Left ventricle myocardium inferior (tissue), 1 donor: ENCODE measurements at places on chromosomes 2 and 18. TPM values are rescaled to one million over a fixed set of nuclear protein-coding genes. Genes with fewer than 3 reads are reported as not detected.
A peak's percentile ranks its signal among the peaks of the same experiment; 100 is the strongest.

RASGRP3 gene
- 69.2 TPM for total RNA-seq

IL18RAP gene
- 0.30 TPM for total RNA-seq

ACTR2 gene
- 100.0 TPM for total RNA-seq

LIPG gene
- not detected for total RNA-seq

CFAP221 gene
- total RNA-seq: 1.0 TPM

FLACC1 gene
- 11.8 TPM for total RNA-seq

STAT4 gene
- 0.82 TPM for total RNA-seq

DSC2 gene
- total RNA-seq: 24.5 TPM

GRB14 gene
- total RNA-seq: 39.3 TPM

CDCA7 gene
- 0.96 TPM for total RNA-seq

AQP12A gene
- not detected for total RNA-seq

SPAG16 gene
- 20.6 TPM for total RNA-seq

DNA sequence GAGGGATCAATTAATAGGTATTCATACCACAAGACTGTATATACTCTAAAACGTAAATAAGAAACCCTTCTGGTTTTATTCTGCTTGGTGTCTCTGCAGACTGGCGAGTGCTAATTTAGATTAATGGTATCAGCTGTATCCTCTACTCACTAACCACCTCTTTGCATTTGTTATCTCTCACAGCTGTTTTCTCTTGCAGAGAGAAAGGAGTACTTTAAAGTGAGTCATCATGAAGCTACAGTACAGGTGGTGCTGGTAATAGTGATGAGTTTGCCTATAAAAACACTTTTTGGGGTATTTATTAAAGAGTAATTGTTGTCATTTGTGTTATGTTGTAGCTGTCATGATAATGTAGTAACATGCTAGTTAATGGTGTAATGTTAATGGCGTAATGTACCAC is 147.7 kb downstream of the NETO1 start:
- no peak for DNase-seq

DNA sequence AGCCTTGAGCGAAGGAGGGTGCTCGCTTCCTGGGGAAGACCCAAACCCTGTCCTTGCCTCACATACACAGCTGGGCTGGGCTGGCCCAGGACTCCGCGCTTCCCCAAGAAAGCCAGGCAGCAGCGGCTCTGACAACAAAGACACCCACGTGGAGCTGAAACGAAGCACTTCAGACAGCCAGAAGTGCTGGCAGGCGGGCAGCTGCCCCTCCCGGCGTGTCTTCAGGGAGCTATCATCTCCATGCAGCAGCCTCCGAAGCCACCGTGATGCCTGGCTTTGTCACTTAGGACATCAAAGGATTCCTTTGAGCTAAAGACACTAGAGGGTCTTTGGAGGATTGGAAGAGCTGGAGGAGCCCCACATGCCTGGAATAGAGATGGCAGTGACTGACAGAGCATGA is 35.2 kb downstream of the C1QL2 start:
- DNase-seq: no peak

DNA sequence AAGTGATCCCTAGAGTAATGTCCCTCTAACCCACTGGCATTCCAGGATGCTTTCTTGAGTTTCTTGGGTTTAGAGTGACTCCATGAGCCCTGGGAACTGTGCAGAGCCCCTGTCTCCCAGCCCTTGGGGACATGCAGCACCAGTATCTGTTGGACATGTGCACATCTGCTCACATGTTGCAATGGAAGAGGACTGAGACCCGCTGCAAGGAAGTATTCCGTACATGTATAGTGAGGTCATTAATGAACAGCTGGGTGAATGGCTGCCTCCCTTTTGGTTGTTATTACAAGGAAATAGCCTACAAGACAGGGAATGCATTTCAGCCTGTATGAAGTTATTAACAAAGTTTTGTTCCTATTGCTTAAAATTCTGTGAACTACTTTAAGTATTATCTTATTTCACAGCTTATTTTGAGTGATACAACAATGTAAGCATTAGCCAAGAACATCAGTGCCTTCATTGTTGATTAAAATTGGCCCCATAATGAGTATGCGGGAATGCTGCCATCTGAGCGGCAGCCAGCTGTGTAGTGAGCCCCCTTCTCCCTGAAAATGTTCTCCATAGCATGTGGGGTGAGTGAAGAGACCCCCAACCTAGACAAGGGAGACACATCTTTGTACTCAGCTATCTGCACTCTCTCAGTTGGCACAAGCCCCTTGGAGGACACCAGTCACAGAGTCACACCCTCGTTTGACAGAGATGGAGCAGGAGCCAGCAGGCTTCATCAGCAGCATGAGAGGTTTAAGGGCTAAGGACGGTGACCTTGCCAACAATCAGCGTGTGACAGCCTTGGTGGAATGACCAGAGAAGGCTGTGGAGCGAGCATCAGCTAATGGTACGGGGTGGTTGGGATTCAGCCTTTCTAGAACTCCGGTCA is 87.4 kb downstream of the FAM210A start:
- peak; percentile 49 for DNase-seq

DNA sequence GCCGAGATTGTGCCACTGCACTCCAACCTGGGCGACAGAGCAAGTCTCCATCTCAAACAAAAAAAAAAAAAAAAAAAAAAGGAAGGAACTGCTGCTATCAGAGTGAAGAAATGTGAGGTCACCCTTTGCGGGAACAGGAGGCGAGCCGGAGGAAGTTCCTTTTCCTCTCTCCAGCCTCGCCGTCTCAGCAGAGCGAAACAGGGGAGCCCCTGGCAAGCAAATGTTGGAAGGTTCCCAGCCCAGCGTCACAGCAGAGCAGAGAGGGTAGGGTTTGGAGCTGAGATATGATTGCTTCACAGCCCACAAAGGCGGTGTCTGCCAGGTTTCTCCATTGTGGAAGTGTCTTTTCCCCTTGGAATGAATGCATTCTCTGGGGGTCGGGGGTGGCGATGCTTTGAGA is 28.5 kb downstream of the SLC20A1 start:
- DNase-seq: peak; percentile 72

DNA sequence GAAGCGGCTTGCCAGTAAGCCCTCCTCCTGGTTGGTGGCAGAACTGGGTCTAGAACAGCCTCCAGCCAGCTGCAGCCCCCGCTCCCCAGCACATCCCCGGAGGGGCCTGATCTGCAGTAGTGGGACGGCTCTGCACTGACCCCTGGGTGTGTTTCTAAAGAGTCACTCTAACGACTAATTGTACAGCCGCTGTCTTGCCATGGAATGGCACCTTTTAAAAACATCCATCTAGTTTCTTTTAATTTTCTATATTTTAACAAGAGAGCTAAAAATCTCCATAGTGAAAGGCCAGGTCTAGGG is 82.0 kb downstream of the MTCL1 start:
- DNase-seq: no peak

GRCh38 chr2:60247471-60247870 is 306.0 kb downstream of the BCL11A start:
- no peak for DNase-seq

GRCh38 chr2:86358957-86359356 is 21.5 kb upstream of the REEP1 start:
- DNase-seq: no peak

- DNase-seq: no peak
These were observed 210.0 kb upstream of the ZNF521 start for GRCh38 chr18:25561918-25562317.

DNA sequence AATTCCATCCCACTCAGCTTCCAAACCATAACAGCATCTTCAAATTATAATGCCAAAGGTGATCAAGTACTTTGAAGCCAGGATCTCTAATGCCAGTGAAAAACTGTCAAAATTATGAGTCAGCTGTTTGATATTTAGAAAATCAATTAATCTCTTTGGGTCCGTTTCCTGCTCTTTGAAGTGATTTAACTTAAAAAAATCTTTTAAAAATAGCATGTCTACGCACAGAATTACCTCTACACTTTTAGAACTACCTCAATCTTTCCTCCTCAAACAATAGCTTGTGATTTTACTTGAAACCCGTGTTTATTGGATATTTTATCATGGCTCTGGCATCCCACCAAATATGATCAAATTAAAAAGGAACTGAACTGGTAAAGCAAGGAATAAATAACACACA is 31.3 kb upstream of the TANK start:
- no peak for DNase-seq

DNA sequence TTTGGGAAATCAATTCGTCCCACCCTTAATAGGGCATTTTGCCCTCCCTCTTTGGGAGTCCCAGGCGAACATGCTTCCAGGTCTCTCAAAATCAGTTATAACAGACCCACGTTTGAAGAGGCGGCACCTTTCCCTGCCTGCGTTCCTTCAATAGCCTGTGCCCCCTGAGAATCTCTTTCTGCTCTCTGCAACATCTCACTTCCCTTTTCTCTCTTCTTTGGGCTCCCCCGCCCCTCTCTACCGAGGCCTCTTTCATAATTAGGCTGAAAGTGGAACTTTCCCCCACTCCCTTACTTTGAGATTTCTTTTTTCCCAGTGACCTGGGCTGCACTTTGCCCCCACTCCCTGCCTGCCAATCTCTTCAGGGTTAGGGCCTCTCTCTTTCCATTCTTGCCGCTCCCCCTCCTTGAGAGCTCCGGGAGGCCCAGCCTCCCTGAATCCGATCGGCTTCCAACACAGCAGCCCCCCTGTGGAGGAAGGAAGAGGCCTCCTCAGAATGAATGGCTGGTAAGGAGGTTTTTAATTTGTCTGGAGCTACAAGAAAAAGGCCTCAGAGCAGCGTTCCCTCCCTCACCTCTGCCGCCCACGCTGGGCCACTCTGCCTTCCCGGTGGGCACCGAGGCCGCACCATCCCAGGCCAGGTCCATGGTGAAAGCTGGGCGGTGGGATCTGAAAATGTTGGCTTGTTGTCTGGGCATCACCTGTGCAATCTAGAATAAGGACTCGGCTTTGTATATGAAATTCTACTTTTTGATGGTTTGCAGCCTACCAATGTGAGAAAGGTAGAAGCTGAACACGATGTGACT is 162.6 kb upstream of the SIX3 start:
- DNase-seq: no peak

GRCh38 chr18:25831301-25831701 is 259.1 kb downstream of the SS18 start:
- DNase-seq: no peak

DNA sequence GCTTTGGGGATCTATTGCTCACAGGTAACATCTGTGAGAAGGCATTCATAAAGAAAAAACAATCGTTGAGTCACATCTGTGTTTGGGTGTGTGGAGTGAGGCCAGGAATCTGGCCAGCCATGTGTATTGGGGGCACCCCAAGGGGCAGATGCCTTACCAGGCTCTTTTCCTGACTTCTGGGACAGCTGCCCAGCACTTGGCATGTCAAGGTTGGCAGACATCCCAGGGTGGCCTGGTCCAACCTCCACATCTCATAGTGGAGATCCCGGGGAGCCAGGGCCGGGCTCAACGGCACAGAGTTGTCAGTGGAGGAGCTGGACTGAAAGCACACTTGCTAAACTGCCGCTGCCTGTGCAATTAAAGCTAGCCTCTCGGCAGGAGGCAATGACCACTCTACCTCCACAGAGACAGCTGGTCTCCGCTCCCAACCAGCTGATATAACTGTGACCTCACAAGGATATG is 75.3 kb upstream of the MGAT4A start:
- DNase-seq: peak; percentile 78

GRCh38 chr2:8753609-8754008 is 71.8 kb downstream of the ID2 start:
- no peak for DNase-seq

- no peak for DNase-seq
These were observed 180.2 kb upstream of the KLHL29 start for GRCh38 chr2:23204685-23205242.

DNA sequence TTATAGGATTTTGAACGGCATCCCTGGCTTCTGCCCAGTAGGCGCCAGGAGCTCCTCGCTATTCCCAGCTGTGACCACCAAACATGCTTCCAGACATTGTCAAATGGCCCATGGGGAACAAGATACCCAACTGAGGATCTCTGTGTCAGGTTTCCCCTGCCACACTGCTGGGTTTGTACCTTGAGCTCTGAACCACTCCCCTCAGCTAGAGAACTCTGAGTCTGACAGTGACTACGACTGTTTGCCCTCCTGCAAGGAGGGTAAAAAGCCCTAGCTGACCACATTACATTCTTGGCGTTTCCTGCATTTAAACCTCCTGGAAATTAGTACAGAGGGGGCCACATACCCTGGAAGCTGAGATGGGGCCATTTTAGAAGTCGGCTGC is 12.4 kb downstream of the LRRFIP1 start:
- no peak for DNase-seq
